ENCODE measurements at places on chromosomes 12 and 14.

DNA sequence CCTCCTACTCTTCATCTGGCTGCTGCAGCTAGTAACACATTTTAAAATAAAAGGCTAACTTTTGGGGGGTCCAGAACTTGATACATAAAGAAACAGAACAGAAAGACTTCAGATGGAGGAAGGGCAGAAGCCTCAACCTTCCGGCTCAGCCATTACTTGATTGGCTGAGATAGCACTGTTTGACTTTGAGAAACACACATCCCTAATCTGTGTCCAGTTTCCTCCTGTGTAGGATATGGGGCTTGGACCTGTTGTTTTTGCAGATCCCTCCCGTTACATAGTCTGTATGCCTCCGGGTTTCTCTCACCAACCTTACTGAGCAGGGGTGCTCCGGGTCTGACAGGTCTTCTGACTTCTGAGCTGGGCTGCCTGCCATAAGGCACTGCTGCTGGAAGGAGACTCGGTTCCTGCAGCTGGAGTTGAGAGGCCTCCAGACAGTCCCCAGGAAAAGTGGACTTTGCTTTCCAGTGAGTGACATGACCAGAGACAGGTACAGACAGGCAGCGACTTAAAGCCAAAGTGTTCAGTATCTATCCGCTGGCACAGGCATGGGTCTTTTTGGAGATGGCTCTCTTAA is 8.3 kb upstream of the ZNF641 start:
- DNase-seq, result no peak

DNA sequence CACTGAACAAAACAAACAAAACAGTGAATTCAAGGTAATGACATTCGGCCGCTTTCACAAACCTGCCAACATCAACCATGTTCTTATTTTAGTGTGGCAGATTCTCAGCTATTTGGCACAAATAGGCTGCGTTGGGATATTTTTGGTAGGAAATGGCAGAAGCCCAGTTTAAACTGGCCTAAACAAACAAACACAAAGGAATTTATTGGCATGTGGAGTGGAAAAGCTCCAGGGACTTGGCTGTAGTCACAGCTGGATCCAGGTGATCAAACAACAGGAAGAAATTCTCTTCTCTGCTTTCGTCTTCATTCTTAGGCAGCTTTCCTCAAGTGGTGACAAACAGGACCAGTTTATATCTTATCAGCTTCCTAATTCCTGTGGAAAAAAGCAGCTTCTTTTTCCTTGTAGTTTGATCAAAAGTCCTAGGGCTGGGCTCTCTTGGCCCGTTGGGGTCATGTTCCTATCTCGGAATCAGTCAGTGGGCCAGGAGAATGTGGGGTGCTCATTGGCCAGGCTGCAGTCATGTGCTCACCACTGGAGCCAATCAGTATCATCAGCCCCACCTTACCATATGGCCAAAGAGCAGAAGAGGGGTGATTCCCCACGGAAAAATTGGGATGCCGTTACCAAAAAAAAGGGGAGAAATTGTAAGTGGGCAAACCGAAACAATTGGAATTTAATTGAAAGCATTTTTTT is 22.6 kb downstream of the C12orf75 start:
- DNase-seq, result no peak

DNA sequence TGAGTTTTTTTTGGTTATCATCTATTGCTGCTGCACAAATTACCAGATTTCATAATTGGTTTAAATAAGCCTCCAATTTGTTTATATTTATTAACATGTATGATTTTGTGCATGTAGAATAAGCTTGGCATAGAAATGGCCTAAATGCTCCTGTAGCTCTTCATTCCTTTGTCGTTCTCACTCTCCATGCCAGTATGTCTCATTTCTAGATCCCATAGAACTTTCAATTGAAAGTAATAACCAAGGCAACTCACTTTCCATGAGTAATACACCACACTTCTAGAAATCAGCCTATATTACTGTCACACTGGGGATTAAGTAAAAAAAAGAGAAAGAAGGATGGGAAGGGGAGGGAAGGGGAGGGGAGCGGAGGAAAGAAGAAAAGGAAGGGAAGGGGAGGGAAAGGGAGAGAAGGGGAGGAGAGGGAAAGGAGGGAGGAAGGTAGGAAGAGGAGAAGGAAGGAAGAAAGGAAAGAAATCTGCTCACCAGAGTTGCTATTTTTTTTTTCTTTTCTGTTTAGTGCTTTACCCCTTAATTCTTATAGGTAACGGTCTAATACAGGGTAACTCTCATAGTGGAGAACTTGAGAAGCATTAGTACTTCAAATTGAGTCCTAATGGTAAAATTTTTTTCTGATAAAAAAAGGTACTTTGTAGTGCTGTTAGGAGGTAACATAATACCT is 45.6 kb downstream of the MDM2 start:
- no peak for DNase-seq

GRCh38 chr12:128992116-128992515 is 138.8 kb downstream of the GLT1D1 start:
- no peak for DNase-seq

GRCh38 chr12:91072931-91073330 is 15.1 kb upstream of the KERA start:
- DNase-seq, result no peak

- DNase-seq, result no peak
Measured at GRCh38 chr12:116365606-116366455, 88.3 kb upstream of the MED13L start.

DNA sequence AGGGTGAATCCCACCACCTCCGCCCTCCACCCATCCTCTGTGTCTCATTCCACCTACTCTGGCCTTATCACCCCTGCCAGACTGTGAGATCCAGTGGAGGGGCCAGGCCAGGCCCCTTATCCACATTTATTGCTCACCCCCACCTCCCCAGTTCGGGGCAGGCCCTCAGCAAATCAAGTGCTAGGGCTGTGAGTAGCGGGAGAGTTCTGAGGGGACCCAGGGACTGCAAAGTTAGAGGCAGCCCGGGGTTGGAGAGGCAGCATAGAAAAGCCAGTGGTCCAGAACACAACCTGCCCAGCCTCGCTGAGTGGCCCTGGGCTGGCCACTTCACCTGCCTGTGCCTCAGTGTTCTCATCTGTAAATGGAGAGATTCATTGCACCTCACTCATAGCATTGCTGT is 27.2 kb upstream of the ACTN1 start:
- no peak for DNase-seq

DNA sequence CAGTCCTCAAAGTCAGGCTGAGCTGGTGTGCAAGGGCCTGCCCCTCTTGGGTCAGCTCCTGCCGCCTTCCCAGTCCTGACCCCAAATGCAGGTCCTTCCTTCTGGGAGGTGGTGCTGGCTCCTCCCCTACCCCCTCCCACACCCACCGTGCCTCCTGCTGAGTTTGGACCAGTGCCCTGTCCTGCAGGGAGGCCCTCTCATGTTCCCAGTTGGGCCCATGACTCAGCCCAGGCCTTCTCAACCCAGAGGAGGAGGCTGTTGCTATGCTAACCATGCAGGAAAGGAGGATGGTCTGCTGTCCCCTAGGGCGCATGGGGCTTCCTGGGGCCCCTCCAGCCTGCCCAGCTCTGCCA is 4.4 kb downstream of the ZBTB42 start:
- no peak for DNase-seq

Data from T-helper 2 cell treated with Interferon-gamma antibody and Interleukin-4, amounts not matched to agents 5 μg/mL and 100 μg/mL, for 36 hours (primary cell).